ENCODE measurements at places on chromosomes 3 and 15.

- DNase-seq, result no peak
Observed at GRCh38 chr3:111796566-111796965, 62.5 kb upstream of the PHLDB2 start.

DNA sequence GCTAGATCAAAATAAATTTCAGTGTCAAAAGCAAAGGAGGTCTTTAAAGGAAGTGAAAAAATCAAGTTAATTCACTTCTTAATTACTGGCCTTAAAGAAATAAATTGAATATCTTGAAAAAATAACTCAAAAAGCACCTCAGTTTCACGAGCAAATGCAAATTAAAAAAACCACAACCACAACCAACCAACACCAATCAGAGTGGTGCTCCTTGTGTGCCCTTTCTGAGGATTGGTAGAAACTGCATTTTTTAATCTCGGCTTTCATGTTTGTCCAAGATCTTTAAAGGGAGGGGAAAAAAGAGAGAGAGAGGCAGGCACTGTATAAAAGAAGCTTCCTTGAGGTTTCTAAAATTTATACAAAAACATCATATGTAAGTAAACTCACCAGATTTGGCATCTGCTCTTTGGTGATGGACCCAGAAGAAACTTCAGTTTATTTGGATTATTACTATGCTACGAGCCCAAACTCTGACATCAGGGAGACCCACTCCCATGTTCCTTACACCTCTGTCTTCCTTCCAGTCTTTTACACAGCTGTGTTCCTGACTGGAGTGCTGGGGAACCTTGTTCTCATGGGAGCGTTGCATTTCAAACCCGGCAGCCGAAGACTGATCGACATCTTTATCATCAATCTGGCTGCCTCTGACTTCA, at the start of gene GPR15:
GPR15 (plus strand) TSS at position 357 of the 653 bp plus-strand sequence; CDS start at position 413, 56 bp downstream.
- no peak for DNase-seq

DNA sequence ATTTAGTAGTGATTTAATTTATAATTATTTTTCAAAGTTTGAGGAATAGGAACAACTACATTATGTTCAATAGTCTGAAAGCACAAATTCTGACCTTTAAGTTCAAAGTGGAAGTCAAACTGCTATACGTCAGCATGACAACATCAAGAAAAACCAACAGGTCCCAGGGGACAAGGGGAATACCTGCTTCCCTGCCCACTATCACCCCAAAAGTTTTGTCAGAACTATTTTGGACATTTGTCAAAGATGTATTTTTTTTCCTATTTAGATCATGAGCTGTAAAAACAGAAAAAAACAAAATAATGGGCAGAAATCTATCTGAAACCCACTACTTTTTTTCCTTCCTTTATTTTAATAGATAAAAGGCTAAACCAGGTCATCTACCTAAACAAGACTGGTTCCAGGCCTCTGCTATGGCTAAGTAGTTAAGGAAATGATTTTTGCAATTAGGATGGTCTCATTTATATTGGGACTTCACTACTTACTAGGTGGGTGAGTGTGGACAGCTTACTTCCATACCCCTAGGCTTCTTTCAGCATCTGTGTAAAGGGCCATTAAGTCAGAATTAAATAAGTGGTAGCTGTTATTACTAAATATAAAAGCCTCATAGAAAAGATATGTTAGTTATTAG, 746.3 kb downstream of the FHIT start:
- no peak for DNase-seq

GRCh38 chr3:14319654-14320182, 82.7 kb upstream of the SLC6A6 start:
- peak; percentile 88 for DNase-seq

DNA sequence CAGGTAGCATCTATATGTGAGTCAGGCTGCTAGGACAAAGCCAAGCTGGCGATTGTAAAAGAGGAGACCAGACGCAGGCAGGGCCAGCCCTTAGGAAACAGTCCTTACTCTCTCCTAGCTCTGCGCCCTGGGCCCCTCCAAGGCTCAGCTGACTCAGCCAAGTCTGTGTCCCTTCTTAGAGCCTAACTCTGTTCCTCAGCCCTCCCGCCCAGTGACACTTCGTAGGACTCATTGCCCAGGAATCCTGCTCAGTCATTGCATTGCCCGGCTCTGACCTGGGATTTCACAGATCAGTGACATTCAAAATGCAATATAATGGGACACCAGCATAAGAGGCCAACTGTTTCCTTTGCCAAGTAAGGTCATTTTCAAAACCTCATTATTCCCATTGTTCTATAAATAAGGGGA, 244.2 kb downstream of the TLE3 start:
- no peak for DNase-seq

DNA sequence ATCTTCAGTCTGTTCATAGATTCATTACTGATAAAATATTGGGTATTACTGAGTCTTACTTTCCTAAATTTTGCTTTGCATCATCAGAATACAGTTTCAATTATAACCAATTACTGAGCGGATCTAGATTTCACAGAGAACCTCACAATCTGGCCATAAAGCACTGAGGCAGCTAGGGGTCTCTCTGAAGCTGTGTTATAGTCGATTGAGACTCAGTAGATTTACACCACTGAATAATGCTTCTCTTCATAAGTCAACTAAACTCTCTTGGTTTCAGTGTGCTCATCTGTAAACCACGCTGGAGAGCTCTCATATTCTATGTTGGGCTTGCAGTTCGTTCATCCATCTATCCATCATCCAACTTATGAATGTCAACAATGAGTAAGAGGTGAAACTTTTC, 180.6 kb downstream of the GREM1 start:
- no peak for DNase-seq

- DNase-seq, result no peak
Observed at GRCh38 chr3:61560517-61561373, 626 bp upstream of the PTPRG start.

DNA sequence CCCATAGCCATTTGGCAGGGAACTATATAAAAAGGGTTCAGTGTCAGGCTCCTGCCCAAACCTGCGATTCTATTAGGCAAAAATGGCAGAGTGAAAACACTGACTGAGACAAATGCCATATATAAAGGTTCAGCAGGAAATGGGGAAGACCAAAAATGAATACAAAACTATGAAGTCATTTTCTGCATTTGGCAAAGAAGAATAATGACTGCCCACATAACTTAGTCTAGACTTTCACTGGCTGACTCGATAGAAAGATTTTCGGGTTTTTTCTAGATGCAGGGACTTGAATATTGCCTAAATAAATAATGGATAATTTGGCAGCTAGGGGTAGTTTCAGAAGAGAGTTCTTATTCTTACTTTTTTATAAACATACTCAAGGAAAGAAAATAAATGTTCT, 178.0 kb downstream of the TPRG1 start:
- DNase-seq, result no peak

DNA sequence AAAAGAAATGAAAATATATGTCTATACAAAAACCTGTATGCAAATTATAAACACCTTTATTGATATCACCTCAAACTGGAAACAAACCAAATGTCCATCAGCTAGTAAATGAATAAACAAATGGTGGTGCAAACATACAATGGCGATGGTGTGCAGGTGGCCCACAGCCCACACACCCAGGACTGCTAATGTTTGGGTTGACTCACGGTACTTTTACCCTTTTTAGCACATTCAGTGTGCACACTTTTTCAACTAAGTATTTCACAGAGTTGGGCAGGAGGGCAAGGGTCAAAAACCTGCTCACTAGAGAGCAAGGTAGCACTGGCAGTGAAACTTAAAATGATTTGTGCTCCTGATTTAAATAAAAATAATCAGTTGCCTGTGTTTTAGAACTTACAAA, 123.1 kb upstream of the BHLHE40 start:
- no peak for DNase-seq

DNA sequence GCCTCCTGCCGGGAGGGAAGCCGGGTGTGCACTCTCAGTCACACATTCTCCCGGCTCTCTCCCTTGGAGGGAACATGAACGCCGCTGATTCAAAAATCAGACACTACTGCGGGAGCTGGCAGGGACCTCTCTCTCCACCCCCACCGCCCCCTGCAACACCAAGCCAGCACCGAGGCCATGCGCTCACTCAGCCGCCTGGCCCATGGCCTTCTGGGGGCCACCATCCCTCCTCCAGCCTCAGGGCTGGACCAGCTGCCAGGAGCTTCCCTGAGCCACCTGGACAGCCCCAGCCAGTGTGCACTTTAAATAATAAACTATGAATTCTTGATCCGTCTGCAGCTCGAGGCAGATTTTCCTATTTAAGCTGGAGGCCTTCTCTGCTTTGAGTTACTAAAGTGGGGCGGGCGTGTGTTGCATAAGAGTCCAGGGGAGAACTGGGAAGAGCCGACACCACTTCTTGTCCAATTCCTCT, 30.6 kb downstream of the ADAMTS17 start:
- no peak for DNase-seq

DNA sequence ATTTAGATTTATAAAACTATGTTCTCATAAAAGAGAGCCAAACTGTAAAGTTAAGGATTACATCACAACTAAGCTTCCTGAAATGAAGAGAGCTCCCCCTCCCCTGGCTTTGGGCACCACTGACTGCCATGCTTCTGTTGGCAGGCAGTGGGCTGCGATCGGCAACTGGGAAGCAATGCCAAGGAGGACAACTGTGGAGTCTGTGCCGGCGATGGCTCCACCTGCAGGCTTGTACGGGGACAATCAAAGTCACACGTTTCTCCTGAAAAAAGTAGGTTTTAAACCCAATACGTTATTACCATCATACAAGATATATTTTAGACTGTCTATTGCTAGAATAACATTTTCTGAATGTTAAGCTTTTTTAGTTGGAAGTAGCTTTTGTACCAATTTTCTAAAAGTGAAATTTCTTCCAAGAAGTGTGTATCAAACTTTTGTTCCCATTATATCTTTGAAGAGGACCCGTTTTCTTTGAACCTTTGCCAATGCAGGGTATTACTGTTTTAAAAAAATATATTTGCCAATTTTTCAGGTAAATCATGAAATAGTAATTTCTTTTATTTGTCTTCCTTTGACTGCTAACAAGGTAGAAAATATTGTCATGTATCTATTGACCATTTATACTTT, 184.1 kb downstream of the ADAMTSL3 start:
- no peak for DNase-seq

DNA sequence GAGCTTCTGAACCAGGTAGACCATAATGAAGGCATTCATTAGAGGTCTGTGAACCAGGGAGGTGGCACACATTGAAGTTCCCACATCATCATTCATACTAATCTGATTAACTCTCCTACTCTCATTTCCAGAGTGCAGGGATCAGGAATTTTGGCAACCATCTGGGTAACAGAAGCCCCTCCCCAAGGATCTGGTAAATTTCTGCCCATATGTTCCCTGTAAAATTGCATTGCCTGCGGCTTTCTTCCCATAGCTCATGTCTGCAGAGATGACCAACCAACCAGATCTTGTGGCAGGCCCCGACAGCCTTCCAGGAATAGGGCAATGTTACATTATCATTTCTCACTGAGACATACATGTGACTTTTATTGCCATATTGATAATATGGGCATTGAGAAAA, 111.4 kb upstream of the CHL1 start:
- DNase-seq, result no peak

- DNase-seq, result peak; percentile 47
Observed at GRCh38 chr3:69085833-69086722, 1.3 kb downstream of the ARL6IP5 start.

DNA sequence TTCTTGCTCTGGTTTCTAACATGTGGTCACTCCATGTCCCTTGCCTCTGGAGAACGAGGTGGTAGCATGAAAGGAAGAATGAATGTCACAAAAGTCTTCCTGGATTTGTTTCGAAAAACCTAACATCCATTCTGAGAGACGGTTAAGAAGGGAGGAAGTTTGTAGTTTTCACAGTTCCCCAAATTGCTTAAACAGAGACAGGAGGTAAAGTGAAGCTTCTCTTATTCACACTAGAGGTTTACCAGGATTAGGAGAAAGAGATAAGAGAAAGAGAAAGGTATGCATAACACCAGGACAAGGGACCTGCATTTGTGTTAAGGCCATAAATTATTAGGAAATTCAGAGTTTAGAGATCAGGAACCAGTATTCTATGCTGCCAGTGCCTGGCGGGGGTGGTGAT, 228.1 kb downstream of the CPNE4 start:
- no peak for DNase-seq

GRCh38 chr3:33071181-33071580, 25.8 kb downstream of the GLB1 start:
- DNase-seq, result no peak

DNA sequence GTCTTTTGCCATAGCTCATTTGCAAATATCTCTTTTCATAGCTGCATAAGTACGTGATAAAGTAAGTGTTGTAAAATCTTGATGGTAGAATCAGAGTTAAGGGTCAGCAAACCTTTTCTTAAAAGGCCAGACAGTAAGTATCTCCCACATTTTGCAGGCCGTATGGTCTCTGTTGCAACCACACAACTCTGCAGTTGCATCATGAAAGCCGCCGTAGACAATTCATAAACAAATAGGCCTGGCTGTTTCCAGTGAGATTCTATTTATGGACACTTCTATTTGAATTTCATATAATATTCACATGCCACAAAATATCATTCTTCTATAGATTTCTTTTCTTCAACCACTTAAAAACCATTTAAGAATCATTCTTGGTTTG, 248.5 kb downstream of the TLE3 start:
- DNase-seq, result no peak

DNA sequence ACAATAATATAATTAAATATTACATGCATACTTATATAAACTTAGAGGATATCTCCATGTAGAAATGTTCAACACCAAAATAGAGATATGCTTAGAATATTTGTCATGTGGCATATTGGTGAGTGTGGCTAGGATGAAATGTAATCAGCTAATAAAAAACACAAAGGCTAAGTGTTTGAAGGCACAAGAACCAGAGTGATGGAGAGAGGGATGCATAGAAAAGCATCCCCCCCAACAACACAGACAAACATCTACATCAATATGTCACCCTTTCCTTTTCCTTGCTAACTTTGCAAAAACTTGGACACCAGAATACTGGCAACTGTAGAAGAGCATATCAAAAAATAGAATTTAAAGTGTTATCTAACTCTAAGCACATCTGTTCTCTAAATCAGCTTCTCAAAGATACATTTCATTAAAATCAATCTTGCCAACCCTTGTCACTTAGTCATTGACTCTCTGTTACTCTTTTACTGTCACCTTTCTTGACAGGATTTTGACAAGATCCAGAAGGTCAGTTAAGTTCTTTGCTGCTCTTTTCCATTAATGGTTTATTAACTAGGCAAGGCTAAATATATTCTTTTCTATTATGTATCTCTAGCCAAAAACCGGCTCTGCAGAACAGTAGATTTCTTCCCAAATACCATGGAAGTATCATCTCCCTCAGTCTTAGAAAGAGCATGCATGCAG, 695.9 kb downstream of the OTOL1 start:
- DNase-seq, result no peak

DNA sequence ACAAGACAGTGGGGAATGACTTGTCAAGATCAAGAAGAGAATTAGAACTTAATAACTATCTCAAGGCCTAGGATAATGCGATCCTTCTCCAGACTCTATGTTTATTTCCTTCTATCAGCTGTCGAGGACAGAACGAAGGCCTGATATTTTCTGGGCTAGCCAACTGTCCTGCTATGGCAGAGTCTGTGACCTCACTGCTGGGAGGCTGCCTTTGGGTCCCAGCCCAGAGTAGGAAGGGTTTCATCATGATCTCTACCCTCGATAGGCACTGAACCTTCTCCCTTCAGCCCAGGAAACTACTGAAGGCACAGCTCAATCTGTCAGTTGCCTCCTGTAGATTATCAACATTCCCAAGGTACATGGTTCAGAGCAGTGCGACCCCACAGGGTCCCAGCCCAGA, 237.2 kb downstream of the ATP8B4 start:
- no peak for DNase-seq

- no peak for DNase-seq
Observed at GRCh38 chr3:159783780-159784742, 204.6 kb upstream of the IL12A start.

GRCh38 chr3:65854606-65855304, 184.0 kb downstream of the MAGI1 start:
- no peak for DNase-seq

GRCh38 chr3:43334976-43335375, 48.6 kb downstream of the SNRK start:
- no peak for DNase-seq

Data from SIG-M5 (cell line).